WERI-Rb-1 (cell line): ENCODE measurements at places on chromosomes 6 and 20.

DNA sequence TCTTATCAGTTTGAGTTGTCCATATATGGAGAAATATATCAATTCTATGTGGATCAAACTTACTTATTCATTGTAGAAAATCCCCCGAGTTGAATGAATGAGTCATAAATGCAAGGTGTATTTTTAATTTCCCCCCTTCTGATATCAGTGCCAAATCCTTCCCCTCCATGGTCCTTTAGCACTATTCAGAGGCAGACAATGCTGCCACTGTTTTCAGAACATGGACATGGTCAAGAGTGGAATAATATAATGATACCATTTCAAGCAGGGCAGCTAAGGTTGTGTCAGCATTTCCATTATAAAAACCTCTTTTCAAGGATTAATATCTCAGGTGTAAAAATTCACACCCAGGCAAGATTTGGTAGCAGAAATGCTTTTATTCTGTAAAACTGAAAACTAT, 244.0 kb downstream of the FOXC1 start:
- no peak for DNase-seq

- peak; percentile 22 for DNase-seq
Observed at GRCh38 chr6:68638230-68638900, 3.3 kb downstream of the ADGRB3 start.

- no peak for DNase-seq
Observed at GRCh38 chr20:32037929-32038328, 14.1 kb upstream of the HCK start.

DNA sequence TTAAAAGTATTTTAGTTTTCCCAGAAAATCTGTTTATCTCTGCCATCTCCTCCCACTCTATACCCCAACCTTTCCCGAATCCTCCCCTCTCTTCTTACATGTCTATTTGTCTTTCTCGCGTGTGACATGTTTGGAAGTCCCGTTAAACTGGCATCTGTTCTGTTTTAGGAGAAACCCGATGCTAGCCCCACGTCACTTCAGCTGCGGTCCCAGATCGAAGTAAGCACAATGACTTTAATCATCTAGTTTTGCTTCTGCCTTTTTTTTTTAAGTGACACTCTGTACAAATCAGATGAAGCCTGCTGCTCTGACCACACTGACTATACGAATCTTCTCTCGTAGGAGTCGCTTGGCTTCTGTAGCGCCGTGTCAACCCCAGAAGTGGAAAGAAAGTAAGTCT, 97.4 kb downstream of the SASH1 start:
- DNase-seq = no peak

DNA sequence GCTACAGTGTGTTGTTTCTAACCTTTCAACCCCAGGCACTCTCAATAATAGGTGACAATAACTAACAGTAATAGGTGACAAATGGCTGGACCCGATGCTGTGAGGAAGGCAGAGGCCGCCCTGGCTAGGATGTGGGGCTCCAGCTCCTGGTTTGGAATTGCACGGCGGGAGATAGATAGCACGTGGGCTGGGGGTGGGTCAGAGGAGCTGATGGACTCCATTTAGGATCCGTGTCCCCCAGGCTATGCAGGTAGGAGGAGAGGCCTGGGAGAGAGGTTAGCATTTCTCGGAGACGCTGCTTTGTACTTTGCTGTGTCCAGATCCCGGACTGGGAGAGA, 61.4 kb downstream of the EZR start:
- no peak for DNase-seq

GRCh38 chr6:36914227-36914794, 28.6 kb downstream of the C6orf89 start:
- DNase-seq = no peak

DNA sequence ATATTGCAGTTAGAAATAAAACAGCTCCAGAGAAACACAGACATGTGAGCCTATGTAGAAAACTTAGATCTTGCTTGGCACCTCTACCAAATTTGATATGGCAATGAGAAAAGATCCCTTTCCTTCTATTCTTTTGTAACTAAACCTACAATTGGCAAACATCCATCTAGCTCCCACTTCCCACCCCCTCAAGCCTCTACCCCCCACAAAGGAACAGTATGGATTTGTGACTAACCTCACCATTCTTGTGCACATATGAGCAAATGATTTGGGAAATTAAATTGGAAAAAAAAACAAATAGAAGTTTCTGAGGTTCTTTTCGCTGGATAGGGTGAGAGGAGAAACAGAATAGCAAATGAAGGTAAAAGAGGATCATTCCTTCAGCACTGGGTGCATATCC, 85.8 kb upstream of the TIAM2 start:
- DNase-seq = no peak

DNA sequence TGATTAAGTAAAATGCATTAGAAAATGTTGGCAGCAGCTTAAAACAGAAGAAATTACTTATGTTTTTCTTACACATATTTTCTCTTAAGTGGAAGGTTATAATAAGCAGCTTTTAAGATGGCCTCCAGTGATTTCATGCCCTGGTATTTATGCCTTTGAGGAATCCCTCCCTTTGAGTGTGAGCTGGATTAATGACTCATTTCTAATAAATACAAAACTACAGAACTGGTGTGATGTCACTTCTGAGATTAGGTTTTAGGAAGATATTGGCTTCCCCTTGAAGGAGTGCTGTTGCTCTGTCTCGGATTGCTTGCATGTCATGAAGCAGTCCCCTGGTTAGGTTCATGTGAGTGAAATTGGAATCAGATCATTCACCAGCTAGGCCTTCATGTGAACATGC, 143.2 kb upstream of the EPHA7 start:
- DNase-seq = no peak

- DNase-seq = no peak
Observed at GRCh38 chr6:114115652-114116051, 144.7 kb upstream of the HDAC2 start.

- DNase-seq = peak; percentile 33
Observed at GRCh38 chr20:24452498-24453127, 16.8 kb upstream of the SYNDIG1 start.

- DNase-seq = peak; percentile 69
Observed at GRCh38 chr6:31888276-31889258, 8.9 kb downstream of the EHMT2 start.

DNA sequence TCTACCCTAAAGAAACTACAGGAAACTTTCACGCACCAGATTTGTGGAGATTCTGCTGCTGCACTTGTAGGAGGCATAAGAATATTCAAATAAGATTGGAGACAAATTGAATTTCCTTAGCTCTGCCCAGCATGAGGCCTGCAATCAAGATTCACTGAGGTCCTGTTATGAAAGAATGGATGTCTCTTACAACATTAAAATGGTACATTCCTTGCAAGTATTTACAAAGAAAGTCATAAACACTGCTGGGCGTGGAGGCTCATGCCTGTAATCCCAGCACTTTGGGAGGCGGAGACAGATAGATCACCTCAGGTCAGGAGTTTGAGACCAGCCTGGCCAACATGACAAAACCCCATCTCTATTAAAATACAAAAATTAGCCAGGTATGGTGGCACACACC, 74.0 kb upstream of the MAP3K4 start:
- no peak for DNase-seq

DNA sequence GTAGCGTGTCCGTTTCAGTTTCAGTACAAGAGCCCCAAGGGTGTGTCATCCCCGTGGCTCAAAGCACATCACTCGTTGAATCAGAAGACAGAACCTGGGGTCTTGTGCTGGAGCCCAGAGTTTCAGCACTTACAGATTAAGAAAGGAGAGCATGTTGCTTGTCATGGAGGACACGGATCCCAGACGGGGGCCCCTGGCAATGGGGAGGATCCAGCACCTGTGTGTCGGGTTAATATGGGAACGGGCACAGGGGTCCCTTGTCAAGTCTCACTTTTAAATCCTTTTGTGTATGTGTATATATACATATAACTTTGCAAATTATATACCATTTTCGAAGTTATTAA, 23.4 kb downstream of the THBS2 start:
- DNase-seq = no peak

- DNase-seq = no peak
Observed at GRCh38 chr6:84078335-84078734, 44.8 kb downstream of the MRAP2 start.

- no peak for DNase-seq
Observed at GRCh38 chr6:100979267-100979666, 98.1 kb upstream of the ASCC3 start.

GRCh38 chr20:7124120-7124519, 356.6 kb downstream of the BMP2 start:
- no peak for DNase-seq

DNA sequence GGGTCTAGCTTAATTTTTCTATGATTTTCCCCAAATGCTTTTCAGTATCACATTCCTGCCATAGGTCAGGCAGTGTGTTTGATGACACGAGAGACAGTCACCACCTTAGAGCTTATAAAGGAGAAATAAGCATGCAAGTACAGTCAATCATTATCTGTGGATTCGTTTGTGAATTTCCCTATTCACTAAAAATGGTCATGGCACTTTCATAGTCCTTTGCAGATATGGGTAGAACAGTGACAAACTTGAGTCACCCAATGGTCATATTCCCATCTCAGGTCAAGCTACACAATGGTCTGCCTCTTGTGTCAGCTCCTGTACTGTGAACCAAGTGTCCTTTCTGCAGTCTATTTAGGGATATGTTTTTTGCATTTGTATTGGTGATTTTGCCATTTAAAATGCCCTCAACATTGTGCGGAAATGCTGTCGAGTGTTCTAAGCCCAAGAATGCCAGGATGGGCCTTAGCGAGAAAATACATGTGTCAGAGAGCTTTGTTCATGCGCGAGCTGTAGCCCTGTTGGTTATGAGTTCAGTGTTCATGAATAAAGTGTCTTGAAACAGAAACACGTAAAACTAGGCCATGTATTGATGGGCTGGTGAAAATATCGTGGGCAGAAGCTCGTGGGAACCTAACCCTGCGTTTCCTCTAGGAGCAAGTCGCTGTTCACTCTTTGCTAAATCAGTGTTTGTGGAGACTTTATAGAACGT, 19.8 kb downstream of the SUMO4 start:
- DNase-seq = no peak

- no peak for DNase-seq
Observed at GRCh38 chr6:169317441-169318202, 64.0 kb upstream of the THBS2 start.

DNA sequence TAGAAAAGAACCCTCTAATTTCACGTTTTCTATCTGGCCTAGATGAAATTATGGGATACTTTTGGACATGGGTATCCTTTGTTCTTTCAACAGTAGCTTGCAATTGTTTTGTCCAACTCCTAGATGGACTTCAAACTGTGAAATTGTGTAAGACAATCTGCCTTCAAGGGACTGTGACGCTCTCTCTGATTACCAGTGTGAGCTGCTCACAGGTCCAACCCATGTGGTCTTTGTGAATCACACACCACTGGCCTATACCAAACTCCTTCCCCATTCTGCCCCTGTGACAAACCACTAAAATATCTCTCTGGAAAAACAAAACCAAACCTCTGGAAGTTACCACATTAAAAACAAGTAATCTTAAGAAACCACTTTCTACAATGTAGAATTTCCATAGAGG, 59.5 kb downstream of the NINL start:
- DNase-seq = no peak

DNA sequence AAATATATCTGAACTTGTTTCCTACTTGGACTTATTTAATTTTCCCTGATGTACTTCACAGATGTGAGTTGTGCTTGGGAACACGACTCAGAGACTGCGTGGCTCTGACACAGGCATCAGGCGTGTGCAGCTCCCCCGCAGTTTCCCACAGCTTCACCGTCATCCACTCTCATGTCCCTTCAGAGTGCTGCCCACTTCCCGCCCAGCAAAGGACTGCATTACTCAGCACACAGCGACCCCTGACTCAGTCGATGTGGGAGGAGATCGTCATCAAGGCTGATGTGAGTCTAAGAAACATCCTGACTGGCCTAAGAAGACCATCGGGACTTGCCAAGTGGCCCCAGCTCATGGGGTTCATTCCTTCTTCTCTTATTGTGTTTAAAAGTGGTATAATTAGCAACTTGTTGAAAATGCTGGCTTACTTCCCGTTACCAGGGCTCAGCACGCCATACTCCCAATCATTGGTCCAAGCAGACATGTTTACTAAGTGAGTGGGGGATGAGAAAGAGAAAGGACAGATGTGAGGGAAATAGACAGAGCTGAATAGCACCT, 539.4 kb upstream of the JARID2 start:
- DNase-seq = no peak

- DNase-seq = no peak
Observed at GRCh38 chr6:39829331-39829730, 37.2 kb downstream of the DAAM2 start.

GRCh38 chr6:139640448-139640847, 266.0 kb upstream of the CITED2 start:
- no peak for DNase-seq

- DNase-seq = no peak
Observed at GRCh38 chr6:9632026-9632425, 782.8 kb downstream of the TFAP2A start.

- no peak for DNase-seq
Observed at GRCh38 chr20:50138479-50139393, 14.8 kb downstream of the PEDS1 start.

- DNase-seq = no peak
Observed at GRCh38 chr20:931401-931800, 15.3 kb upstream of the ANGPT4 start.

DNA sequence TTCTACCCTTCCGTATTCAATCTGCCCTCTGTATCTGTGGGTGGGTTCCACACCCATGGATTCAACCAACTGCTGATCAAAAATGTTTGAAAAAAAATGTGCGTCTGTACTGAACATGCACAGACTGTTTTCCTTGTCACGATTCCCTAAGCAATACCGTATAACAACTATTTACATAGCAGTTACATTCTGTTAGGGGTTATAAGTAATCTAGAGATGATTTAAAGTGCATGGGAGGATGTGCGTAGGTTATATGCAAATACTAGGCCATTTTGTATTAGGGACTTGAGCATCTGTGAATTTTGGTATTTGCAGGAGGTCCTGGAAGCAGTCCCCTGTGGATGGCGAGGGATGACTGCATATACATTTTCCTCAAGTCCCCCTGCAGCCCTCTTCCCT, 486.9 kb downstream of the PREX1 start:
- no peak for DNase-seq

GRCh38 chr6:27296106-27296783, 15.8 kb downstream of the POM121L2 start:
- no peak for DNase-seq

DNA sequence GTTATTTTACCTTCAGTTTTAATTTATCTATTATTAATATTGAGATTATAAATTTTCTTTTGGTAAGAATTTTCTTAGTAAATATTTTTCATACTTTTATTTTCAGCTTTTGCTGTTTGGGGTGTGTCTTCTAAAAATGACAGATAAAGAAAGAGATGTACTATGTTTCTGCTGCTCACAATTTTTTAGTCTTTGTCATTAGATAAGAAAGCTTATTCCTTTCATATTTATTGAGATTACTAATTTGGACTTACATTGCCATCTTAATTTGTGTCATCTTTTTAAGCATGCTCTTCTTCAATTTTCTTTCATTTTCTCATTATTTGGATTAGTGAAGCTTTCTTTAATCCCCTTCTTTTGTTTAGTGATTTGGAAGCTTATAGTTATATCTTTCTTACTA, 13.6 kb upstream of the PHACTR2 start:
- DNase-seq = no peak

DNA sequence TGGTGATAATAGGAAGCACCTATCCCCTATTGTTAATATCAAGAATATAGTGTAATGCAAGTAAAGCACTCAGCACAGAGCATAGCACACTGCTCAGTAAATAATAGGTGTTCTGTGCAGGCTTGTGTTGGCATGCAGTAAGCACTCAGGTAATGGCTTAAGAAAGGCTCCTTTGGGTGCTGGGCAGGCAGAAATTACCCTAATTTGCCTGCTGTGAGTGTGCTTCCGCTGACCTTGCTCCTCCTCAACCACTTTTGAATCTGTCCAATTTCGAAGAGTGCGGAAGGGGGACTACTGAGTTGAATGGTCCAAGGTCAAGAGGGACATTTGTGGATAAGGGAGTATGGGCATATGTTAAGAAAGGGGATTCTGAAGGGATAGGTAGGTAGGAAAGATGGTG, 15.4 kb downstream of the SRSF3 start:
- no peak for DNase-seq
